ENCODE measurements at places on chromosomes 1 and 21.

- no peak for DNase-seq
Observed at GRCh38 chr1:225651376-225651871, 1.5 kb downstream of the ENAH start.

DNA sequence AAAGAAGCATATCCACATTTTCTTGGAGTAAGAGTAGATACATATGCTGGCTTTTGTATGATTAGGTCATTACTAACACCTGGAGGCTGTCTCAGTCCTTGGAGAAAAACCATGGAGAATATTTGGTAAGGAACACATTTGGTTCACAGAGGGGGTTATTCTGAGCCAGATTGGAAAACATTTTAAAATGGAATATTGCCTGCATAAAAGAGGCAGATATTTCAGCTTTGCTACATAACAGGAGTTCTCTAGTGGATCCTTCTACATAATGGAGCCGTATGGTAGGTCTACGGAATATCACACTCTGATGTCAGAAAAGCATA, 415.1 kb downstream of the ADGRL2 start:
- DNase-seq: no peak

DNA sequence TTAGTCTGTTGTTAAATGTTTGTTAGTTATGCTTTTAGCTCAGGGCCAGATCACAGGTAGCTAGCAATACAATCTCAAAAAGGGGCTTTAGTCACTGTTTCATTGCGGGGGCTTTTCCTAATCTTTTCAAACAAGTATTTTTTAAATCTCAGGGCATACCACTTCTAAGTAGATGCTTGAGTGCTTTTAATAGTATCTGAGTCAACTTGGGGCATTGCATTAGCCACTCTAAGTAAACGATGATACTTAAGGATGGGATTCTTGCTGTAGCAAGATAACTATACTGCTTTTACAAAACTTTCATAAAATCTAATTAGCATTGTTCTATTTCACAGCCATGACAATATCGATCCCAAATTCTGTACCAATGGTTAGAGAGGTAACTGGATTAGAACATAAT, 11.6 kb downstream of the CDC42BPA start:
- DNase-seq: no peak

GRCh38 chr1:209774592-209774991, 9.8 kb downstream of the C1orf74 start:
- DNase-seq: no peak

DNA sequence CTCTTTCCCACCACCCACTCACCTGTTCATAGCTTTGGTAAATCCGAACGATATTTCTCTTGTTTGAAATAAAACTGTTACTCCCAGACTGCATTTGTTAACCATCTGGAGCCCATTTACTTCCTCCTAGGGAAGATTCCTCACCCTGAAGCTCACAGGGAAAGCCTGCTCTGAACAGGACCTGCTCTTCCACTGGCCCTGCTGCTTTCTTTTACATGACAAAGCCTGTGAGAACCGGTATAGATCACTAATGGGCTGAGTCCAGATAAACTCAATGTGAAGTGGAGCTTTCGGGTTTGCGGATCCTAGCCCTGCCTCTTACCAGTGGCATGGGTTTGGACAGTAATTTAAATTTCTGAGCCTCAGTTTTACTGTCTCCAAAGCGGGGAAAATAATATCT, 45.2 kb downstream of the FAM163A start:
- no peak for DNase-seq

Measured in stimulated activated CD8-positive, alpha-beta memory T cell treated with anti-CD3 and anti-CD28 coated beads, Interleukin-12 subunit alpha, Interleukin-12 subunit beta, amount 100 ng/mL, for 1 hour (primary cell).